Suppressor macrophage treated with lipopolysaccharide for 1 hour (primary cell): ENCODE measurements at places on chromosomes 3 and 15.

DNA sequence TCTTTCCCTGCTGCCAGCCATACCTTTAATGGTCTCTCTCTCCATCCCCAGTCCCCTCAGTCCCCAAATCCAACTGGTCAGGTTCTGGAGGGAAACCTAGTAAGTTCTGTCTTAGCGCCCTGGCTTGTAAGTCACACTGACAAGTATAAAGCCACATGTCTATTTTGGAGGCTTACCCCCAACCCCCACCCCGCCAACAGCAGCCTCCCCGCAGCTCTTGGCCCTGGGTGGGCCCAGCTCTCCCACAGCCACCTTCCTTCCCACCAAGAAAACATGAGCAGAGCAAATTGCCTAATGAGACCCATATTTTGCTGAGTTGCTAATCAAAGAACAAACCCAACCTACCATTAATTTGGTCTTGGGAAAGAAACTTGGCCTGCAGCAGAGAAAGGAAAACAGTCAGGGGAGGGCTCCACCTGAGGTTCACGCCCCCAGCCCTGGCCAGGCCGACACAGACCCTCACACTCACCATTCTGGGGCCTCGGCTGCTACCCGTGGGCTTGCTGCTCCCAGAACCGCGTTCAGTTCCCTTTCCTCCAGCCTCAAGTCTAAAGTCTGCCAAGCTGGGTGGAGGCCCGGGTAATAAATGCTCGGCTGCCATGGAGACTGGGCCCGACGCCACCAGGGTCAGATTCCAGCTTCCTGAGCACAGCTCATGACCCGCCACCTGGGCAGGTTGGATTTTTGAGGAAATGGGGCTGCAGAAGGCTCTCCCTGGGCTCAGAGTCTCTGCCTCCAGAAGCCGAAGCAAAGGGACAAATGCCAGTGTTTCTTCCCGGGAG lies at the start of gene CALML4:
CALML4 (minus strand) TSS at position 557 of the 782 bp plus-strand sequence; CDS start at position 472, 85 bp downstream.
- peak; percentile 36 for DNase-seq

DNA sequence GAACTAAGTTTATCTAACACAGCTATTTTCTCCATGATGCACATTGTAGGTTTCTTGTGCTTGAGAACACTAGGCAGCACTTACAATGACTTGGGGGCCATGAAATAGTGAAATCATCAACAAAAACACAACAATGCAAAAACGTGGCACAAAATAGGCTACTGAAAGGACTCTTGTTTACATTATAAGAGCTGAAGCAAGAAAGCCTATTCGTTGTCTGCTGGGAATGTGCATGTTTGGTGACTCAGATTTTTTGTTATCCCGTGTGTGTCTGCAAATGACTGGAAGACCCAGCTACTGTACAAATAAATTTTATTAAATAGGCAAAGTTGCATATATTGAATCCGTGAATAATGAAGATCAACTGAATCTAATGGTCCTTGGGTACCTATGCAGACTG lies 85.0 kb downstream of the TCF12 start:
- no peak for DNase-seq

DNA sequence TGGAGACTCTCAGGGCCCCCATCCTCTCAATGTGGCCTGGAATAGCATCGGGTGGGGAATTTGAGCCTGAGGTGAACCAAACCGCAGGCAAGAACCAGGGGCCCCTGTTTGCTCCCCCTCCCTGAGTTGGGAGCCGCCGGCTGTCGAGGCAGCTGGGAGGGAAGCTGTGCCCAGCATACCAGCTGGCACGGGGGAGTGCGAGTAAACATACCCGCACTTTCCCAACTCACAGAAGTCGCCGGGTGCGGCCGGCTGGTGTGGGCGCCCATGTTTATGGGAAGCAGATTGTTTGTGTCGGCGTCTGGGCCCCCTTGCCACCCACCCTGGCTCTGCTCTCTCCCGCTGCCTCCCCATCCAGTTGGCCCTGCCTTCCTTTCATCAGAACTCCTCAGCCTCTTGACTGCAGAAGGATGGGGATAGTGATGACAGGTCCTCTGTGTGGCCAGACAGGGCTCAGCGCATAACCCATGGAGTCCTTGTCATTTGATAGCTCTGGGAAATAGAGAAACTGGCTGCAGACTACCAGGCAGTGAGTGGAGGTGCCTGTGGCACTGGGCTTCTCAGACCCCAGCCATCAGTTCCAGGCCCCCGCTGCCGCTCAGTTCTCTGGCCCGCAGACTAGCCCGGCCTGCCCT lies 60.4 kb downstream of the CACNA2D2 start:
- DNase-seq: no peak

DNA sequence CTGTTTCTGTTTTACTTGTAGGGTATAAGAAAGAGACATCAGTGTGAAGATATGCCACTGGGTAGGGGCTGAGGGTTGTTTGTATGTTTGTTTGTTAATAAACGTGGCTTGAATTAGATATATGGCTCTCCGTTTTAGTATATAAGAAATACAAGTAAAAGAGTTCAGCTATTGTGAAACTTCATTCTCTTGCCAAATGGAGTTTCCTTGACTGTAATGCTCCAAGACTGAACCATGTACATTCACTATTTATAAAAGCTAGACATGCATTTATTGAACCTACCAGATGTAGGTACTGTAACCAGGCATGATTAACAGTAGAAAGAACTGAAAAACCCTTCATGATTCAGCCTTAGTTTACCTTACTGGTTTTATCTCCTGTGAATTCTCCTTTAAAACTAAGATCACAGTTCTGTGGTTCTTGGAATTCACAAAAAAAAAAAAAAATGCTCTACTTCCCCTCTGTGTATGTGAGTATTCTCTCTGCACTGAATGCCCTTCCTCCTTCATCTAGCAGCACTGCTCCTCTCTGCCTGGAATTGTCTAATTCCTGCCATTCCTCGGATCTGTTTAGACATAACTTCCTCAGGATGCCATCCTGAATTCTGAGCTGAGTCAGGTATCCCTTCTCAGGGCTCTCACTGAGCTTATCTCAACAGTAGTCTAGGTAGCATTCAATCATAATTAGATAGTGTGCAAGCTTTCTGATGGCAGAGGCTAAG lies 504.4 kb downstream of the FHIT start:
- DNase-seq: no peak

- DNase-seq: no peak
These were observed 108.8 kb downstream of the FAIM start for GRCh38 chr3:138717348-138717747.

DNA sequence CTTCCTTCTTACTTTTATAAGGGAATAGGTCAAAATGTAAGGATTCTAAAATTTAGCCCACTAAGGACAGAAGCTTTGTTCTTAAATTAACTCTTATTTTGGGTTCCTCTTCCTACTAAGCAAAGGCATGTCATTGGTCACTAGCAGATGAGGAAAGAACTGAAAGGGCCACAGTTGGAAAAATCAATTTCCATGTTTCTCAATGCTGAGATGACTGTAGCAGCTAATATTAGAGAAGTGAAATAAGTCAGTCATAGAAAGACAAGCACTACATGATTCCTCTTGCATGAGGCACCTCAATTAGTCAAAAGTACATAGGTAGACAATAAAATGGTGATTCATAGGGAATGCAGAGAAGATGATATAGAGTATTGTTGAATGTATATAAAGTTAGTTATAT lies 353.7 kb downstream of the RSL24D1 start:
- DNase-seq: peak; percentile 79

DNA sequence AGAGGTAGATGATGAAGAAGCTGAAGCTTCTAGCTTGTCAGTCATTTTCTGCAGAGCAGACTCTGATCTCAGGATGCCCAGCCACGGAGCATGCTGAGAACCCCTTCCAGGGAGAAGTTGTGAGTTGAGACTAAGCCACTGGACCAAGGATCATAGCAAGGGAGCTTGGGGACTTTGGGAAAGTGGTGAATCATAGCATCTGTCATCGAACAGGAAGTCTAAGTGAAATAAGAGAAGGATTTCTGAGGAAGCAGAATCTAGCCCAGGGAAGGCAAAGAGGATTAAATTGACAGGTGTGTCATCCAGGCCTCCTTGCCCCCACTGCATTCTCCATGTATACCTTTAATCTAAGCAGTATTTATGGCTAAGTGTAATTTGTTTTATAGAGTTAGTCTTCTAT lies 71.8 kb upstream of the TMEM108 start:
- no peak for DNase-seq

- no peak for DNase-seq
These were observed 133.8 kb downstream of the EPHB1 start for GRCh38 chr3:134928819-134929218.

DNA sequence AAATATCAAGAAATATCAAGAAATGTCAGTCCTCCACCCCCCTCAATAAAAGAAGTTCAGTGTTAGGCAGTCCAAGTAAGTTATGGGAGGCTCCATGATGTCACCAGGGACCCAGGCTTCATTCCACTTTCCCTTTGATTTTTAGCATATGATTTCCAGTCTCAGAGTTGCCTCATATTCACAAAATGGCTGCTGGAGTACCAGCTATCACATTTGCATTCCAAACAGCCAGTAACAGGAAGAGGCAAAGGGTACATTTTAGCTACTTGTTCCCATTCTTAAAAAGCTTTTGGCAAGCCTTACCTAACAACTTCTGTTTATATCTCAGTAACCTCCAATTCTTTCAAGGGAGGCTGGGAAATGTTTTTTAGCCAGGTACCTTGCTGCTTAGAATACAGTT lies 13.4 kb upstream of the KLF13 start:
- no peak for DNase-seq

- peak; percentile 63 for DNase-seq
These were observed 12.9 kb downstream of the VPS18 start for GRCh38 chr15:40906991-40907802.

- peak; percentile 18 for DNase-seq
These were observed 14.0 kb upstream of the ZCWPW2 start for GRCh38 chr3:28334552-28334951.

DNA sequence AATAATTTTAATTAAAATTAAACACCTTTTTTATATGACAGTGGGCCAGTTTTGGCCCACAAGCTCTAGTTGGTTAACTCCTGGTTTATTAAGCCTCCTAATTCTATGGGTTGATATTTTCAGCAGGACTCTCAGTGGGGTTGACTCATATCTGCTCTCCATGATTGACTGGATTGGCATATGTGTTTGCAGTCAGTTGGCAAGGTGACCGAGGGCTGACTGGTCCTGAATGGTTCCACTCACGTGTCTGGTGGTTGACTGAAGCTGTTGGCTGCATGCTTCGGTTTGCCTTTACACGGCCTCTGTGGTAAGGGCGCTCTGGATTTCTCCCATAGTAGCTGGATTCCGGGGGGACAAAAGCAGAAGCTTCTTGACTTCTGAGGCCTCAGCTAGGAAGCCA lies 65.3 kb upstream of the ZNF280D start:
- DNase-seq: no peak
